Cerebellum (tissue), 4 donors: ENCODE measurements at places on chromosomes 1 and 21. TPM values are rescaled to one million over a fixed set of nuclear protein-coding genes. Genes with fewer than 3 reads are reported as not detected.

ERG gene
- 2.3 TPM for total RNA-seq

MIS18A gene
- total RNA-seq, result 11.4 TPM

USP25 gene
- 61.3 TPM for total RNA-seq

GABRD gene
- 2.9 TPM for total RNA-seq

EFNA3 gene
- total RNA-seq, result 7.3 TPM

MCL1 gene
- 86.7 TPM for total RNA-seq

PLXNA2 gene
- total RNA-seq, result 45.1 TPM

GBP4 gene
- total RNA-seq, result 0.91 TPM

SLC25A44 gene
- total RNA-seq, result 12.1 TPM
